Effector memory CD8-positive, alpha-beta T cell (primary cell): ENCODE measurements at places on chromosomes 4 and X.

DNA sequence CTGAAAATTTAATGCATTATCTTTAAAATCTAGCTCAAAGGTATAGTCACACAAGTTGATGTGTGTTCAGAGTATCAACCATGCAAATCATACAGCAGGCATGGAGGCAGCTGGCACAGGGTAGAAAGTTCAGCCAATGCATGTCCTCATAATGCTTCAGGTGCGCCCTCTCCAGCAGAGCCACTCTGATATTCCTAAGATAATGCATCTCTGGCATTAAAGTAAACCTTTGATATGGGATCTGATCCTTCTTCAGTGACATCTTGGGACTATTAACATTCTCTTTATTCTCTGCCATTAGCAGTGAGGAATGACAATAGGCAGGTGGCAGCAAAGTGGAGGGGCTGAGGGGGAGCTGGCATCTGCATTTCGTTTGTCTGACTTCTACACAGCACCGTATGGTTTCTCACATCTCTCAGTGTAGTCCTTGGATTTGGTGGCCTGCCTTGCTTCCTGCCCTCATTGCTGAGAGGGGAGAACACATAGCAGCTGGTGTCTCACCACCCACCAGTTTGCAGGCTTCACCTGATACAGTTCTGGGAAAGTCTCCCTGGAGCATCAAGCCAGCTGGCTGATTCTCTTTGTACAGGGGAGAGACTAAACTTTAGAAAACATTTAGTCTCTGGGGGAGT lies 168.7 kb upstream of the TBC1D9 start:
- DNase-seq, result no peak
- no peaks in the 10 kb centered on the region for H3K27me3 ChIP-seq
- H3K4me3 ChIP-seq, result no peak overlapping the region
- no peak overlapping the region for H3K27ac ChIP-seq

GRCh38 chr4:99649208-99649607 lies 8.4 kb downstream of the C4orf54 start:
- no peaks in the 10 kb centered on the region for H3K4me1 ChIP-seq
- H3K27me3 ChIP-seq, result peaks cover 30% of the 10 kb centered on the region
- DNase-seq, result no peak
- H3K27ac ChIP-seq, result no peak overlapping the region

- H3K4me3 ChIP-seq, result no peak overlapping the region
- no peak overlapping the region for H3K27ac ChIP-seq
- no peaks in the 10 kb centered on the region for H3K4me1 ChIP-seq
- no peak for DNase-seq
These were observed 79.4 kb downstream of the ABLIM2 start for GRCh38 chr4:8079031-8079885.

GRCh38 chrX:38438321-38438720 lies 85.9 kb downstream of the OTC start:
- no peak overlapping the region for H3K4me3 ChIP-seq
- no peak overlapping the region for H3K27ac ChIP-seq
- H3K36me3 ChIP-seq, result no peaks in the 10 kb centered on the region
- H3K27me3 ChIP-seq, result peaks cover 10% of the 10 kb centered on the region

- no peak overlapping the region for H3K27ac ChIP-seq
- no peak for DNase-seq
- H3K36me3 ChIP-seq, result no peaks in the 10 kb centered on the region
- H3K4me1 ChIP-seq, result no peaks in the 10 kb centered on the region
These were observed 10.5 kb downstream of the RASSF6 start for GRCh38 chr4:73609706-73610105.

GRCh38 chrX:150849996-150850720 lies 48.3 kb downstream of the CD99L2 start:
- H3K36me3 ChIP-seq, result no peaks in the 10 kb centered on the region
- H3K4me3 ChIP-seq, result no peak overlapping the region
- H3K27ac ChIP-seq, result no peak overlapping the region
- DNase-seq, result no peak
- H3K4me1 ChIP-seq, result peaks cover 12% of the 10 kb centered on the region

GRCh38 chr4:26821677-26822503 lies 38.8 kb upstream of the STIM2 start:
- H3K4me1 ChIP-seq, result peaks cover 12% of the 10 kb centered on the region
- no peaks in the 10 kb centered on the region for H3K27me3 ChIP-seq
- peaks cover 3% of the 10 kb centered on the region for H3K36me3 ChIP-seq
- no peak for DNase-seq

DNA sequence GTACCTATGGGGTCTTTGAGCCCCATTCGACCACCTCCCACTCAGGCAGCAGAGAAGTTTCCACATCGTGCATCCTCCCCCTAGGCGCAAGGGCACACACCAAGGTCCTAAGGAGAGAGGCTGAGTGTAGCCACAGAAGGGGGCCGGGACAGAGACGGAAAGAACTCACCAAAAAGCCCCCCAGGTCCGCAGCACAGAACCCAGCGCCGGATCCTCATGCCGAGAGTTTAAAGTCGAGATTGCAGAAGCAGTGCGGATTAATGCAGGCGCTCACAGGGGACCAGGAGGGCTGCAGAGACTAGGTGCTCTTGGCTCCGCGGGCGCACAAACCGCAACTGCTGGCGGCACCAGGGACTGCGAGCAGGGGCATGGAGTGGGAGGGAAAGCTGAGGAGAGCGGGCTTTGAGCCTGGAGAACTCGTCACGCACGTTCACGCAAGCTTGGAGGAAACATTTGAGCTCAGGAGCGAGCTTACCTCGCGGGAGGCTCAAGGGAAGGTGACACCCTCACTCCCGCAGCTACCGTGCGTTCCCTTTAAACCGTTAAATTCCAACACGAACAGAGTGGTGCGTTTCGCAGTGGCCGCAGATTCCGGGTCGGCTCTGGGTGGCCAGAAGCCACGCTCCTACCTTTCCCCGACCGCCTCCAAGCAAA lies 8.5 kb downstream of the NKX3-2 start:
- no peak overlapping the region for H3K4me3 ChIP-seq
- H3K36me3 ChIP-seq, result peaks cover 37% of the 10 kb centered on the region
- DNase-seq, result no peak
- peaks cover 16% of the 10 kb centered on the region for H3K4me1 ChIP-seq
- H3K27ac ChIP-seq, result no peak overlapping the region

- DNase-seq, result no peak
- no peaks in the 10 kb centered on the region for H3K27me3 ChIP-seq
- no peaks in the 10 kb centered on the region for H3K4me1 ChIP-seq
- no peak overlapping the region for H3K27ac ChIP-seq
- no peak overlapping the region for H3K4me3 ChIP-seq
These were observed 46.0 kb upstream of the GUCY1B1 start for GRCh38 chr4:155712846-155713245.

GRCh38 chr4:4848540-4848939 lies 10.9 kb upstream of the MSX1 start:
- DNase-seq, result no peak
- H3K27me3 ChIP-seq, result peaks cover 41% of the 10 kb centered on the region
- peaks cover 10% of the 10 kb centered on the region for H3K4me1 ChIP-seq
- no peak overlapping the region for H3K4me3 ChIP-seq

GRCh38 chr4:101594588-101594987 lies 195.9 kb upstream of the BANK1 start:
- no peaks in the 10 kb centered on the region for H3K27me3 ChIP-seq
- H3K4me3 ChIP-seq, result no peak overlapping the region
- no peak for DNase-seq
- no peaks in the 10 kb centered on the region for H3K36me3 ChIP-seq
- H3K4me1 ChIP-seq, result no peaks in the 10 kb centered on the region
- no peak overlapping the region for H3K27ac ChIP-seq

DNA sequence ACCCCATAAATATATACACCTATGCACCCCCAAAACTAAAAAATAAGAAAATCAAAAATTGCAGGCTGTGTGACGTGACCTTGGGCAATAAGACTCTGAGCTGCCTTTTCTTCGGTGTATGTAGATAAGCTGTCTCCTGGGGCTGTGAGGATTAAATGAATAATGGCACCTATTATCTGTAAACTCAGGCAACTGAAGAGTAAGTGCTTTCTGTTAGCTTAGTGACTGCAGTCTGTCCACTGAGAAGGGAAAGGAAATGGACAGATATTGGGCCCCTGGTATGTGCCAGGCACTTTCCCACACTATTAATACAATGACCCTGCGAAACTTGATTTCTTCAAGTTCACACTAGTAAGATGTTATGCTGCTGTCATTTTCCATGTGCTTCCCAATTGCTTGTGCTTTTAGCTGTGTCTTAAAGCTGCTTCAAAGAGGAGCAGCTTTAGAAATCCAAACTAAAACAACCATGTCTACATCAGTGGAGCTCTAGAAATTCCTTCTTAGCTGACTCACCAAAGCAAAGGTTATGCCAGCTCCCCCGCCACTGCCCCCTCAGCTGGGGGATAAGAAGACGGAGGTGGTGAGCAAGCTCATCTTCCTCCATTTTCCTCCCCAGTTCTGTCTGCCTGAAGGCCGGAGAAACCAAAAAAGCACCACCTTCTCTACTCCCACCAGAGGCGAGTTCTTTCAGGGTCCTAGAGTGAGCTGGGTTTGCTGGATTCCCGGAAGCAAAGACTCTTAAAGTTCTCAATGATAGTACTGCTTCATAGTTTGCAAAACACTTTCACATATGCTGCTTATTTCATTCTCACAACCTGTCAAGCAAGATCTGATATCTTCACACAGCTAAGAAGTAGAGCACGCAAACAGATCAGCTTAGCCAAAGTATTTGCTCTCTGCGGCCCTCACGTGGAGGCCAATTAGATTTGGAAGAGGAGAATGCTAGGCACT lies 8.8 kb upstream of the DGAT2L6 start:
- H3K27ac ChIP-seq, result no peak overlapping the region
- H3K27me3 ChIP-seq, result no peaks in the 10 kb centered on the region
- H3K36me3 ChIP-seq, result peaks cover 20% of the 10 kb centered on the region
- no peak overlapping the region for H3K4me3 ChIP-seq

DNA sequence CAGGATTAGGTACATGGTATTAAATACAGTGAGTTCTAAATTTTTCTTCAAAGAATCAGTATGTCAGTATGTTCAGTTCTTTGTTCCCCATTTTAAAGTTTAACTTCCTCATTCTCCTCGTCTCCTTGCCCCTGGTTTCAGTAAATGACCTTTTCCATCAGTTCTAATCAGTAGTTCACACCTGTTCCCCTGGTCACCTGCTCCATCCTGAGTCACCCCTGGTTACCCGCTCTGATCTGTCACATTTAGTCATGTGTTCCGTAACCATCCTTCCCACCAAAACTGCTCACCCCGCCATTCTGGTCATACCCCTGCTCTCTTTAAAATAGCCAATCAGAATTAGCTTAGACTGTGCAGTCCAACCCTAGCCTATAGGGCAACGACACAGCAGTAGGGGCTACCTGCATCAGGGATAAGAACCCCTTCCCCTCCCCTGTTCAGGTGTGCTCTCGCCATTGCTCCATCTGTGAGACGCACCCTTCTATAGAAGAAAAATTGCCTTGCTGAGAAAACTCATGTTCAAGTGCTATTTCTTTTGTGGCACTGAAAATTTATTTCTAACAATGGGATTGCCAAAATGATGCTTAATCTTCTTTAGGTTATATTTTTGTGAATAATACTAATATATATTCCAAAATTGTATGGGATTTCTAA lies 181.3 kb downstream of the OR13H1 start:
- DNase-seq, result no peak
- no peaks in the 10 kb centered on the region for H3K36me3 ChIP-seq
- H3K27ac ChIP-seq, result no peak overlapping the region
- no peaks in the 10 kb centered on the region for H3K27me3 ChIP-seq
- no peak overlapping the region for H3K4me3 ChIP-seq

DNA sequence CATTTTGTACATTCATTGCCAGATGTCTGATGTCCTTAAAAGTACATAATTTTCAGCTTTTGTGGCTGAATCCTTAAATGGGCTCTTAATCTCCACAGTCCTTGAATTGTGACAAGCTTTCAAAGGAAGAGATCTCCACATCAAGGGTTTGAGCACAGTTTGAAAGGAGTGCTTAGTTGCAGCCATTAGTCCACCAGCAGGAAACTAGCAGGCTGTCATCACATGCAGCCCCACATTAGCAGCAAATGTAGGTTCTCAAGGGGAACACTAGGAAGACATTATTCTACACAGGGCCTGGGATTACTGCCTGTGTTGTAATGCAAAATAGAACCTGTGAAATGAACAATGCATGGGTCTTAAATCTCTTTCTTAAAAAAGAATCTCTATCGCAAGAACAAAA lies 173.2 kb downstream of the CBLL2 start:
- no peaks in the 10 kb centered on the region for H3K27me3 ChIP-seq
- no peak overlapping the region for H3K4me3 ChIP-seq
- no peaks in the 10 kb centered on the region for H3K36me3 ChIP-seq
- DNase-seq, result no peak

DNA sequence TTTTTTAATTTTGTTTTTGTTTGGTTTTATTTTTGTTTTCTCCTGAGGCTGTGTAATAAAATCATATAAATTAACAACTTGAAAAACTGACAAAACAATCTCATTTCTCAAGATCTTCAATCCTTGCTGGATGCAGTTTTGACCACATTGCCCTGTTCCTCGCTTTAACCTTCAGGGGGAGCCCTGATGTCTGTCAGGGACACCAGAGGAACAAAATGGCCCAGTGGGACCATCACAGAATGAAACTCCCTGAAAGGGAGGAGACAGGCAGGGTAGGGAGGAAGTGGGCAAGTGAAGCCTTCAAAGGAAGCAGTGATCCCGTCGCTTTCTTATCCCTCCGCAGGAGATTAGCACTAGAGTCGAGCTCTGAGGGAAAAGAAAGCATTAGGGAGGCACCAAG lies 274.9 kb upstream of the LDB2 start:
- no peak overlapping the region for H3K4me3 ChIP-seq
- no peaks in the 10 kb centered on the region for H3K4me1 ChIP-seq
- no peak overlapping the region for H3K27ac ChIP-seq
- no peak for DNase-seq

- H3K4me3 ChIP-seq, result no peak overlapping the region
- H3K36me3 ChIP-seq, result no peaks in the 10 kb centered on the region
- no peak for DNase-seq
- no peak overlapping the region for H3K27ac ChIP-seq
These were observed 564.5 kb downstream of the TRAM1L1 start for GRCh38 chr4:116520886-116521285.

DNA sequence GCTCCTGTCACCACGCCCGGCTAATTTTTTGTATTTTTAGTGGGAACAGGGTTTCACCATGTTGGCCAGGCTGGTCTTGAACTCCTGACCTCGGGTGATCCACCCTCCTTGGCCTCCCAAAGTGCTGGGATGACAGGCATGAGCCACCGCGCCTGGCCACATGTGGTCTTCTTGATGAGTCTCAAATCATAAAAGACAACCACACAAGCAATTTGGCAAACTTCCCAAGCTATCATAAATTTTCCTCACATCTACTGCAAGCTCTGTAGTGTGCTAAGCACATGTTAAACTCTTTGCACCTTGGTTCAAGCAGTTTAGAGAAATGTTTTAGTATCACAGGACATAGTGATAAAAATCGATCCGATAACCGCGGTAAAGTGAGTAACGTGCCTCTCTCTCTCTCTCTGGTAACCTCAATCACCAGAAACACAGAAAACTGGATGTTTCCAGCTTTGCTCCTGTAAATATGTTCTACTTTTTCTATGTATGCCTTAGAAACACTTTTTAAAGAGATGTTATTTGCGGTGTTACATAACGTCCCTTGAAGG lies 256.8 kb downstream of the DHRSX start:
- peaks cover 3% of the 10 kb centered on the region for H3K4me1 ChIP-seq
- H3K27ac ChIP-seq, result no peak overlapping the region
- no peak overlapping the region for H3K4me3 ChIP-seq
- DNase-seq, result no peak
